ENCODE measurements at places on chromosomes 3 and 15.
A peak's percentile ranks its signal among the peaks of the same experiment; 100 is the strongest.

- no peak for DNase-seq
Measured at GRCh38 chr3:31004025-31004678, 109.7 kb upstream of the GADL1 start.

DNA sequence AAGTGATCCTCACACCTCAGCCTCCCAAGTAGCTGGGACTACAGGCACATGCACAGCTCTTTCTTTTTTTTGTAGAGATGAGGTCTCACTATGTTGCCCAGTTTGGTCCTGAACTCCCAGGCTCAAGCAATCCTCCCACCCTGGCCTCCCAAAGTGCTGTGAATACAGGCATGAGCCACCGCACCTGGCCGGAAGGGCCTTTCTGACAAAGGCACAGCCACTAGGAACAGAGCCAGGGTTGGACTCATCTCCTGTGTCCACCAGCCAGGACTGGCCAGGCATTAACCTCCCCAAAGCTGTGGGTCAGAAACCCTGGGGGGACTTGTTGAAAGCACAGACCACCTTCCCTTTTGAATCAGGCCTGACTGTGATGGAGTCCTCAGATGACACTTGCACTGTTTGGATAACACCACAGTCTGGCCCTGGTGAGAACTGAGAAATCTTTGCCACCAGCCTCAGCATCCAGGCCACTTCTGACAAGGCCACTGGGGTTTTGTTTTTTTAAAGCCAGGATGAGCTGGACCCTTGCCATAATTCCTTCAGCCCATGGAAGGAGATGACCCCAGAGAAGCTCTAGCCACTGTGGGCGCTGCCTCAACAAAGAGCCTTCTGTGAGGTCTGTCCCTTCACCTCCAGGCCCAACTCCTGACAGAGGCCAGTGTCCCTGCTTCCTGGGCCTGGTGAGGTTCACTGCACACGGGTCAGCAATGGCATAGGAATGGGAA, 4.8 kb downstream of the TKT start:
- no peak for DNase-seq

DNA sequence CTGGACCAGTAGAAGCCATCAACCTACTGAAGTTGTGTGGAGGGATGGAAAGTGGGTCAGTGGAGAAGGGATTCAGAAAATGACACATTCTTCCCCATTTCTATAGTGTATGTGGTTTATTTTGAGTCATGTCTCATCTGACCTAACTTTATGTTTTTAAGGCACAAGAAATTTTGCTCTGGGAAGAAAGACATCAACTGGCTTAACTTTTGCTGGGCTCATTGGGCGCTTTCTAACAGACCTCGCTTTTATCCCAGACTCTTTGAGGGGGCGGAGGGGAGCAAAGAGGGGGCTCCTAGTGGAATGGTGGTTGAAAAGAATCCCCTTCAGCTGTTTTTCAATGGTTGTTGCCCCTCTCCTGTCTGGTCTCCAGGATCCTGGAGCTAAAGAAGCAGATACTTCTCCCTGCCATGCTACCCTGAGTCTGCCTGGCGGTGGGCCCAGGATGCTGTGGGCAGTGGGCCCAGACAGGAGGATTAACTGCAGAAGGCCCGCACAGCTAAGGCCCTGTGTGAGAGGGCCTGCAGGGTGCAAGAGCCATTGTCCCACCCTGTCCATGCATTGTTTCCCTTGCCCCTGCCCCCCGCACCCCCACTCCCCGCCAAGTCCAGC, 14.5 kb downstream of the CSRNP1 start:
- DNase-seq, result no peak

- peak; percentile 31 for DNase-seq
Measured at GRCh38 chr3:32457971-32458471, 44.6 kb downstream of the CMTM6 start.

GRCh38 chr3:113231391-113231790, 20.0 kb downstream of the BOC start:
- DNase-seq, result no peak

DNA sequence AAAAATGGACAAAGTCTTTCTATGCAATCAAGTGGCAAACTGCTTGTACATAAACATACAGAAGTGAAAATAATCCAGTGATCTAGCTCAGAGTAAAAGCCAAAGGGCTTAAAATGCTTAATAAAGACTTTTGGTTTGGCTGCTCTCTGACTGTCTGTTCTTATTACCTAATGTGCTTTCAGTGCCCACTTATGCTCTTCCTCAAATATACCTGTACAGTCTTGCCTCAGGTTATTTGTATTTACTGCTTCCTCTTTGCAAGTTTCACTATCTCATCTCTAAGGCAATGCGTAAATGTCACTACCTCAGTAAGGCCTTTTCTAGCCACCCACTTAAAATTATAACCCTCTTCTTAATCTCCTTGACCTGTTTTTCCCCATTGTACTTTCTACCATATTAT, 171.8 kb downstream of the EPHA6 start:
- DNase-seq, result no peak

GRCh38 chr3:45079715-45080114, 53.6 kb downstream of the CLEC3B start:
- no peak for DNase-seq

Measured in stimulated activated CD8-positive, alpha-beta memory T cell treated with anti-CD3 and anti-CD28 coated beads, Interleukin-7, amount 100 ng/mL, for 1 hour (primary cell).